ENCODE measurements at places on chromosomes 3 and 15. TPM values are rescaled to one million over a fixed set of nuclear protein-coding genes. Genes with fewer than 3 reads are reported as not detected.

DNA sequence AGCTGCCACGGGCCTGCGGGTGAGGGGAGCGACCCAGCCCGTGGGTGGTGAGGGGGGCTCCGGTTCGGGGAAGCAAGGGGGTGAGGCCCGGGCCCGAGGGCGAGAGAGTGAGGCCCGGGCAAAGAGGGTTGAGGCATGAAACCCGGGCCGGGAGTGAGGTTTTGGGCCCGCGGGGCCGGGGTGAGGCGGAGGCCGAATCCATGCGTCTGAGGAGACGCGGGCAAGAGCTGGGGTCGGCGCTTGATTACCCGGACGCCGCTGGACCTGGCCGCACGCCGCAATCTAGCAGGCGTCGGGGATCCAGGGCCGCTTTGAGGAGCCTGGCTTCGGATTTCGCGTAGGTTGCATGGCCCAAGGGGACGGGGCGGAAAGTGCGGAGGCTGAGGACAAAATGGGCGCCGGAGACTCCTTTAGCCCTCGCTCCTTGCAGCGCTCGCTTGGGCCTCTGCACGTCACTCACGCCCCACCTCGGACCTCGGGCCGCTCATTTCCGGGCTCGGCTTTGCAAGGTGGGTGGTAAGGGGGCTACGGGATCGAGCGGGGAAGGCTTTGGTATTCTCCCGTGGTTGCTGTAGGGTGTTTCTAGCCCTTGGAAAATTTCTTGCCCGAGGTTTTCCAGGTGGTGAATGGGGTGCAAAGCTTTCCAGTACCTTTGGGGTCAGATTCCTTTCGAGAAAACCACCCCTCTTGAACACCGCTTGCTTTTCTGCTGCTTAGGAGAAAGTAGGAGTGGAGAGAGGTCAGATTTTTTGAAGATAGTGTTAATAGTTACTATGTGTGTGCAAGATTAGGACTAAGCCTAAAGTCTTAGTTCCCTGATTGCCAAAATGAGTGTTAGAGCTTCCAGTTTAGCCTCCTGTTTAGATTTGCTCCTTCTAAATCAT is 827 bp downstream of the SLC25A36 start:
- DNase-seq, result peak; percentile 74

DNA sequence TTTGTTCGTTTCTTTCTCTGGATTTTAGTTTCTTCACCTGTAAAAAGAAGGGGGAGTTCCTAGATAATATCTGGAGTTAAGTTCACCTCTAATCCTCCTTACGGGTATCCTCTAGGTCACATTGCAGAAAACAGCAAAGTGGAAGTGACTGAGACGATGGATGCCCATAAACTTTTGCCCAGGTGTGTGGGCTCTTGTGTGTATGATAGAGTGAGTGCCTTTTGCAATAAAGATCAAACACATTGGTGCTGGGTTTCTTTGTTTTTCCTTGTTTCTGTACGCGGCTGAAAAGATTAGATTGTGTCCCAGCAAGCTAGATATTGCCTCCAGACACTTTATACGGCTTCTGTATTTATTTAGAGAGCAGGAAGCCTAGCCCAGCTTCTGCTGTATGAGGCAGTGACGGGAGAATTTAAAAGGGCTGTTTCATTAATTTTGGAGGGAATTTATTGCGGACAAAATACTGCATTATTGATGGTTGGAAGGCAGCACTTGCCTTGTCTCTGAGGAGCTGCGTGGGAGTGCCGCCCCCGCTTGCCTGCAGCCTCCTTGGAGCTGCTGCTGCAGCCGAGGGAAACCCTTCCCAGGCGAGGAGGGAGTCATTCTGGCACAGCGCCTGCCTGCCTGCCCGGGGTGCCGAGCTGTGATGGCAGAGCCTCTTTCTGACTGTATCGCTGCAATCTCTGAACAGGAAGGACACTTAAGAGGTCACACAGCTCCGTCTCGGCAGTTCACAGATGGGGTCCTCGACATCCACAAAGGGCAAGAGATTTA is 38.5 kb downstream of the PYDC2 start:
- DNase-seq, result peak; percentile 53

- no peak for DNase-seq
Measured at GRCh38 chr3:185188816-185189215, 36.0 kb upstream of the C3orf70 start.

DNA sequence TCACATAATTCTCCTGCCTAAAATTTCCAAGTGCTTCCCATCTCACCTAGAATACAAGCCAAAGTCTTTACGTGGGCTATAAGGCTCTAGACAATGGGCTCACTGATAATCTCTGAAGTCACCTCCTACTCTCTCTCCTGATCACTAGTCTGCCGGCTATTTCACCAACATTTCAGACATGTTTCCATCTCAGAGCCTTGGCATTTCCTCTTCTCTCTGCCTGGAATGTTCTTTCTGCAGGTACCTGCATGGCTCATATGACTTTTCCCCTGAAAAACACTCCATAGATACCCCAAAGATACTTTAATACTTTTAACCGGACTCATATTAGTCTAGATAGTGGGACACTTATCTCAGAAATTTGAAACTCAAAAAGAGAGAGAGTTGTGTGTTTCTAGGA is 32.7 kb downstream of the CD200 start:
- DNase-seq, result no peak

- DNase-seq, result no peak
Measured at GRCh38 chr15:37044915-37045648, 55.3 kb downstream of the MEIS2 start.

- DNase-seq, result no peak
Measured at GRCh38 chr3:108292905-108293328, 3.4 kb upstream of the HHLA2 start.

DNA sequence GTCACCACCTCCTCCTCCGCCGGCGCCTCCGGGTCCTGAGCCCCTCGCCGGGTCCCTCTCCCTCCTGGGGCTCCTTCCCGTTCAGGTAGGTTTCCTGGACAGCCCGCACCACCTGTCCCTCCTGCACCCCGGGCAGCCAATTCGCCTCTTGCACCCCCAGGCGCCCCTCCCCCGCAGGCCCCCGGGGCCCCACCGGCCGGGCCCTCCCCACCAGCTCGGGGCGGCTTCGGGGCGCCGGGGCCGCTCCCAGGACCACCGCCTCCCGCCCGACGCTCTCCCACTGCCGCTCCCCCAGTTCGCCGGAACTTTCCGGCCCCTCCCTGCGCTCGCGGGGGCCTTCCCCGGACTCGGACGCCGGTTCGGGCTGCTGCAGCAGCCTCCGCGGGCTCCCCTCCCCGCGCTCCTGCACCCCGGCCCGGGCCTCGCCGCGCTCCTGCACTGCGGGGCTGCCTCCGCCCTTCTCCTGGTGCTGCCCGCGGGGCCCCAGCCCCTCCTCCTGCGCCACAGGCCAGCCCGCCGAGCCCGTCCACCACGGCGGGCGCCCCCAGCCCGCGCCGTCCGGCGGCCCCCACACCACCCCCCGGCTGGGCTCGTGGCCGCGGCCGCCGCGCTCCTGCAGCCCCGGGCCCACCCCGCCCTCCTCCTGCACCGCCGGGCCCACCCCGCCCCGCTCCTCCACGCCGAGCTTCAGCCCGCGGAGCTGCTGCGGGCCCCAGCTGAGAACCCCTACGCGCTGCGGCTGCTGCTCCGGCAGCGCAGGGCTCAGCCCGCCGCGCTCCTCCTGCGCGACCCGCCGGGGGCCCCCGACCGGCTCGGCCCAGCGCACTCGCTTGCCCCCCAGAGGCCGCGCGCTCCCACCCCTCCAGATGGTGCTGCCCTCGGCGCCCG is 587 bp upstream of the TNK2 start:
- DNase-seq, result no peak

DNA sequence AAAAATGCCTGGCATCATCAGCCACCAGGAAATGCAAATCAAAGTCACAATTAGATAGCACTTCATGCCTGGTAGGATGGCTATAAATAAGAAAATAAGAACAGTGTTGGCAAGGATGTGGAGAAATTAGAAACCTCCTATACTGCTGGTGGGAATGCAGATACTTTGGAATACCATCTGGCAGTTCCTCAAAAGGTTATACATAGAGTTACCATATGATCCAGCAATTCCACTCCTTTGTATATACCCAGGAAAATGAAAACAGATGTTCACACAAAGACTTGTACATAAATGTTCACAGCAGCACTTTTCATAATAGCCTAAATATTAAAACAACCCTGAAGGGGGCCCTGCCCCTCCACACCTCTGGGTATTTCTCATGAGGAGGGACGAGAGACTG is 13.7 kb downstream of the ACSBG1 start:
- DNase-seq, result no peak

DNA sequence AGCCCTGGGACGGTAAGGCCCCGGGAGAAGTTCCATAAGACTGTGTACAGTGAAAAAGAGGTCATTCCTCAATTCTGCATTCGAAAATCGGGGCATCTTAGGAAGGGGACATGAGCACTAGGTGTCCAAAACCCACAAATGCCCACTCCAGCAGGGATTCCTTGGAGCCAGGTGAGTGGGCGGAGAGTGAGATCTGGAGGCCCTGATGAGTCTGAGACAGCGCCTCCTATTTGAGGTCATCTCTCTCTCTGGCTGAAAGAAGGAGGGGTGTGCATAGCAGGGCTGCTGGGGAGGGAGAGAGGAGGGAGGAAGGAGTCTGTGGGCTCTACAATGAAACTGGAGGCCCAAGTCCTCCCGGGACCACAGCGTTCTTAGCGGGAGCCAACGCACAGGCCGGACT is 38.1 kb upstream of the LACTB start:
- no peak for DNase-seq

DNA sequence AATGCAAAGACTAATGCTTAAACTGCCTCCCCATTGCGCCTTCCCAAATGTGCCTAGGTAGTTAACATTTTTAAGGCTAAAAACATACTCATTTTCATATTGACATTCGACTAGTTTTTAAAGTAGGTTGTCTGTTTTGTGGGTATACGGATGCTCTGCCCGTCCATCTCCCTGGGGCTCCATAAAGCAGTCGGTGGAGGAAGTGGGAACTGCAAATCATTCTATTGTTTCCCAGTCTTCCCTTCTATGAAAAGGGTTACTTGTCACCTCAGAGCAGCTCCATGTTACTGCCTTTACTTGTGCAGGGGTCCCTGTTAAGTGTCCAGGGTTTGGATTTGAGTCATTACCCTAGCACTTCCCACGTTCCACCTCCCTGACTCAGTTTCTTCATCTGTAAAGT is 10.9 kb downstream of the CHCHD6 start:
- DNase-seq, result no peak

SERPINI2 gene
- 1.9 TPM for polyA plus RNA-seq

LDHAL6B gene
- 0.23 TPM for polyA plus RNA-seq

SEMA5B gene
- polyA plus RNA-seq, result 28.1 TPM

- DNase-seq, result no peak
Measured at GRCh38 chr15:51798281-51798680, 31.2 kb upstream of the TMOD3 start.
